Kidney epithelial cell (primary cell): ENCODE measurements at places on chromosomes 2 and 18. TPM values are rescaled to one million over a fixed set of nuclear protein-coding genes. Genes with fewer than 3 reads are reported as not detected.

The TMEFF2 gene
- total RNA-seq: not detected in 2 replicates

The RAX gene
- total RNA-seq: not detected in 2 replicates

The SPDYA gene
- total RNA-seq: 0.34 TPM in 1 of 2 replicates, not detected in the other

The DUSP19 gene
- total RNA-seq: 0.58 and 1.0 TPM in 2 replicates

The MAP4K3 gene
- 24.5 and 25.7 TPM in 2 replicates for total RNA-seq
